ENCODE measurements at places on chromosomes 11 and 22.

DNA sequence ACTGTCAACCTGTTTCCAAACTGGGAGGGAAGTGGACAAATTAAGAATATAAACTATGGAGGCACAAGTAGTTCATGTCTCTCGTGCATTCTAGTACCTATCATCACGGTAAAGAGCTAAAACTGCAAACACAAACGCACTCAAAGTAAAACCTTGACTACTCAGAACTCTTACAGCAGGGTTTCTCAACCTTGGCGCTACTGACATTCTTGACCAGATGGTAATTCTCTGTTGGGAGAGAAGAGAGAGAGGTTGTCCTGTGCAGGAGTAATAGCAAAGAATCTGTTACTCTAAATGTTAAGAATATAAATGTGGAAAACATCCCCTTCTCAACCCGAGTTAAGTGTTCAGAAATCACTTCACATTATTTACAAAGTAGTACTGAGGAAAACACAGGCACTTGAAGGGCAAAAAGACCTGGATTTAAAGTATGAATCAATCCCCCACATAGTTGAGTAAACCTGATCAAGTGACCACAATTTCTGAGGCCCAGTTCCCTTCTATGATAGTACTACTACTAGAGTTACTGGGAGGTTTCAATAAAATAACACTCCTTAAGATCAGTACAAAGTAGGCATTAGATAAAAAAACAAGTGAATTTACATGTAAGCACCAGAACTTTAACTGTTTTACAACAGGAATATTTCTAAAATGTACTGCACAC lies 73.1 kb upstream of the ARHGAP32 start:
- DNase-seq: no peak

GRCh38 chr11:2415171-2415570 lies 14.6 kb downstream of the TSSC4 start:
- DNase-seq: no peak

- DNase-seq: peak; percentile 9
These were observed 643 bp downstream of the TIGD3 start for GRCh38 chr11:65355013-65355775.

DNA sequence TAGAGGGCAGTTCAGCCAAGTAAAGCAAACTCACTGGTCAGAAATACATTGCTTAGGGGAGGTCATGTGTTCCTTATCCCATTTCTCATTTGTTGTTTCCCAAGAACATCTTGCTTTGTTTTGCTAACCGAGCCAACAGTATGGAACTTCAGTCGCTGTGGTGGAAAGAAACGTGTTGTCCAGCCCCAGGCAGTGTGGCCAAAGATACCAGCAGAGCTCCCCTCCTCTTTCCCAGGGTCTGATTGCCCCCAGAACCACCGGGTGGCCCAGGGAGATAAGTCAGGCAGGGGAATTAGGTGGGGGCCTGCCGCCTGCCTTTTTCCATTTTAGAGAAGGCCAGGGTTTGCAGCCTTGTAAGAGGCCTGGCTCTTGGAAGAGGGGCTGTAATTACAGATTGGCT lies 98.7 kb upstream of the CRYBB3 start:
- DNase-seq: no peak

GRCh38 chr11:22157531-22157930 lies 35.4 kb upstream of the ANO5 start:
- DNase-seq: no peak

- no peak for DNase-seq
These were observed 6.1 kb upstream of the STIM1 start for GRCh38 chr11:3849297-3849874.

GRCh38 chr22:48729499-48730171 lies 1098.0 kb downstream of the BRD1 start:
- no peak for DNase-seq

GRCh38 chr11:57566005-57566904 lies 1.2 kb downstream of the UBE2L6 start:
- no peak for DNase-seq

- no peak for DNase-seq
These were observed 19.4 kb downstream of the MED15 start for GRCh38 chr22:20526628-20527355.

DNA sequence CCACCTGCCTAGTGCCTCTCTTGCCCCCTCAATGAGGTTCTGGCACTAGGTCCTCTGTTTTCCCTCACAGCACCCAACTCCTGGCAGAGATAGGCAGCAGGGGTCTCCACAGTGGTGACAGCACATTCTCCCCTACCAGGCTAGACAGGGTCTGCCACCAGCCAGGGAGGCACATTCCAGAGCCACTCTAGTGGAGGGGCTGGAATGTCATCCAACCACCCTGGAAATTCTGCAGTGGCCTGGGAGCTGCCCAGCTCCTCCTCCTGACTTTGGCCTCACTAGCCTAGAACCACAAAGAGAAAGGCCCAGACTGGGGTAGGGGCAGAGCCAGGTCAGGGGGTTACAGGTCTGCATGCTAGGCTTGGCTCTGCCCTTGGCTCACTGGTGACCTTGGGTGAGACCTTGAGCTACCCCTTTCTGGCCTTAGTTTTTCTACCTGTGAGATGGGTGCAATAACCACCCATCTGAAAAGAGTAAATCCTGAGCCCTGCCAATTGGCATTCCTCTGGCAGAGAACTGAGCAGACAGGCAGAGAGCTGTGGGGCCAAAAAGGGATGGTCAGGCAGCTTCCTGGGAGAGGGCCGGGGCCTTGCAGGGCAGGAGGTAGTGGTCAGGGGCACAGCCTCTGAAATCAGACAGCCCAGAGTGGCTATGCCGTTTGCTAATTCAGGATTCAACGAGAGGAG lies 7.1 kb downstream of the P2RY2 start:
- DNase-seq: no peak

DNA sequence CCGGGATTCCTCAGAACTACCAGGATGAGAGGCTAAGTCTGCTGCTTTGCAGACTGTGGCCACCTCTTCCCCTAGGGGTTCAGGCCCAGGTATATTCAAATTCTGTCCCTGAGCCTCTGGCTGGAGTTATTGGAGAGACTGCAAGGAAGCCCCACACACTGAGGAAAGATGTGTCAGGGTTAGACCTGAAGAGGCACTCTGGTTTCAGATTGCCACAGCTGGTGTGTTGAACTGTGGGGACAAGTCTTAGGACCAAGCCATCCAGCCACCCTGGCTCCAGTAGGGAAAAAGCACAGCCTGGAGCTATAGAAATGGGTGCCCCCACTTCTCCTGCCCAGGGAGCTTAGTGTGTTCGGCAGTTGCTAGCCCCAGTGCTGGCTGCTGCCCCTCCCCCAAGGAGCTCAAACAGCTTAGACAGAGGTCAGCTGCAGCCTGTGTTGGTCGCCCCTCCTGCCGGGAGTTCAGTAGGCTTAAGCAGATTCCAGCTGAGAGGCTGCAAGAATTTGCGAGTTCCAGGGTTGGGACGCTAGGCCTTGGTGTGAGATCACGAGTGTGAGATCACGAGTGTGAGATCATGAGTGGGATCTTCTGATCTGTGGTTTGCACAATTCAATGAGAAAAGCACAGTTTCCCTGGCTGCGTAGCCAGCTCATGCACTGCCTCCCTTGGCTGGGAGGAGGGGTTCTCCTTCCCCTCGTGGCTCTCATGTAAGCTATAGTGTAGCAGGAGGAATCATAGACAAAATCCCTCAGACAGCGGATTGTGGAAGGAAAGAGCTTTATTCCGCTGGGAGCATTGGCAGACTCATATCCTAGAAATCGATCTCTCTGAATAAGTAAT lies 552.1 kb upstream of the CHORDC1 start:
- no peak for DNase-seq

DNA sequence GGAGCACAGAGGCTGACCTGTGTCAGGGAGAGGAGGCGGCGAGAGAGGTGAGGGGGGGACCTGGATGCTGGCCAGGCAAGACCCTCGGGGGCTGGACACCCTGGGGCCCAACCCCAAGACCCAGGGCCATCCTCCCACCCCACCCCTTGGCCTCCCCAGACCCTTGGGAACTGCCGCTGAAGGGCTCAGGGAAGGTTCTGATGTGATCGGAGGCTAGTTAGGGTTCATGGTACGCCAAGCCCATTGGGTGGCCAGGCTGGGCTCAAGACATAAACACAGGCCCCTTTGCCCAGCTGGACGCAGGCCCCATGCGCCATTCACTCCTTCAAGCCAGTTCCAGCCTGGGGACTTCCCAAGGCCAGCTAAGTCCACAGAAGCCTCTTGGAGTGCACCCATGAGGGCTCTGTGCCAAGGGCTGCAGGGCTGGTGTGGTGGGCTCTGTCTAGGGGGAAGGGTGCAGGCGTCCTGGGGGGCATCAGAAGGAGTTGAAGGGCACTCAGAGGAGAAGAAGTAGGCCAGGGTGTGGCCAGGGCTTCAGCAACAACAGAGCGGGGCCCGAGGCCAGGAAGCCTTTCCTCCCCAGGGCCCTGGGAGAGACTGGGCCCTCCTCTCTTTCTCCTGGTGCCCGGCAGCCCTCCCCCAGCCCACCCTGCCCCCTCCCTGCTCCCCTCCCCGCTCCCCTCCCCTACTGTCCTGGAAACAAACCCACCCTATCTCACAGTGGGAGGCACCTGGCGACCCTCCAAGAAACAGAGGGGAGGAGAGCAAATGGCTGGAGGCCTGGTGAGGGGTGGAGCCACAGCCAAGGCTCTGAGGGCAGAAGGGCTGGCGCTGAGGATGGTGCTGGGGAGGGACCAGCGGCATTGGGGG lies 12.9 kb downstream of the TSPAN32 start:
- no peak for DNase-seq

- DNase-seq: no peak
These were observed 1.4 kb upstream of the PITPNM1 start for GRCh38 chr11:67506426-67507051.

DNA sequence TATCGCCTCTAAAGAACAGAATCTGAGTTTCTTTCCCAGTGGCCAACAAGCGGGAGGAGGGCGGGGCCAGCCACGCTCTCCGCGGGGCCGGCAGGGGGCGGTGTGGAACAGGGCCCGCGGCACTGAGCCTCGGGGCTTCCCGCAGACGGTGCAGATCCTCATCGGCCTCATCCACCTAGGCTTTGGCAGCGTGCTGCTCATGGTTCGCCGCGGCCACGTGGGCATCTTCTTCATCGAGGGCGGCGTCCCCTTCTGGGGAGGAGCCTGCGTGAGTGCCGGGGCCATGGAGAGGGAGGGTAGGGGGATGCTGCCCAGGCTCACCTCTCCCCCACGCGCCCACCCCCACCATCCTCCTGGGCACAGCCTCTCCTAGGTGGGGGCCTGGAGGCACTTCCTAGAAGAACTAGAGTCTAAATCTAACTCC lies 10.7 kb downstream of the MS4A15 start:
- DNase-seq: no peak

DNA sequence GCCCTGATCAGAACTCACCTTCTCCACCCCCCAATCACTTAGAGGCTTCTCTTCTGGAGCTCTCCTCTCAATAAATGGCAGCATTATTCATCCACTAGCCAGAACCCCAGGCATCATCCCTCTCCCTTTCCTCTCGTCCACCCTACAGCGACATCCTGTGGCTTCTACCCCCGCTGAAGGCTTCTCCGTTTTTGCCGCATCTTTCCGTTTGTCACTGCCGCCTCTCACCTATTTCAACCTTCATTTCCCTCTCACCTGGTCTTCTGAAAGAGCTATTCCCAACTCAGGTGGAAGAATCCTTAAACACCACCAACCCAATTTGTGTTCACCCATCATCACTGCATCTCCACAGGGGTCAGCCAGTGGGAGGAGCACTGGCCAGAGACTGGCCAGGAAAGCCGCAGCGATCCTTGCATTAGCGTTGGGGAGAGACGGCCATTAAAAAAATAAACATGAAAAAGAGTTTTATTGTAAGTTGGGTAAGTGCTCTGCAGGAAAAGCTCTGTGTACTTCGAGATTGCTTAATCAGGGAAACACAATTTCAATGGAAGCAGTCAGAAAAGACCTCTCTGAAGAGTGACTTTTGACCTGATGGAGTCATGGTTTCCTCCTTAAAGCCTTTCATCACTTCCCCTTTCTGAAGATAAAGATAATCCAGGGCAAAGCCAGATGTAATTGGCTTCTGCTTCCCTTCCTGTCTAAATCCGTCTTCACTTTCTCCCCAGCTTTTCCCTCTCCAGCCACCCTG lies 36.7 kb downstream of the SPATA19 start:
- DNase-seq: no peak

DNA sequence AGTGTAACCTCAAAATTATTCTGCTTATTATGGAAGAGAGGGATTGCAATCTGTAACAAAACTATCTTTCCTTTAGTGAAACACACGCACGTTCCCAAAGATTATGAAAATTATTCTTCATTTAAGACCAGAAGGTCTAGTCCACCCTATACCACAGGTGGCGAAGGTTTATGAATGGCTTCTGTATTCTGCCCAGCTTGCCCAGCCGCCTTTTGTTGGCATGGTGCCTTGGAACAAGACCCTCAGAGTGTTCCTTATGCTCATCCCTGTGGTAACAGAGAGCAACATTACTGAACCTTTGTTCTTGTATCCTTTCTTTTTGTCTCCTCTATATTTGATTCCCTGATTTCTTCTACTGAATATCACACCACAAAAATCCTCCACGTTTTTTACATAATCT lies 116.4 kb downstream of the FAR1 start:
- DNase-seq: no peak

Data from stimulated activated CD4-positive, alpha-beta T cell treated with anti-CD3 and anti-CD28 coated beads, Interleukin-1b, Interleukin-23, amount 100 ng/mL, for 1 hour (primary cell).